CD14-positive monocyte (primary cell): ENCODE measurements at places on chromosomes 1 and 21.

DNA sequence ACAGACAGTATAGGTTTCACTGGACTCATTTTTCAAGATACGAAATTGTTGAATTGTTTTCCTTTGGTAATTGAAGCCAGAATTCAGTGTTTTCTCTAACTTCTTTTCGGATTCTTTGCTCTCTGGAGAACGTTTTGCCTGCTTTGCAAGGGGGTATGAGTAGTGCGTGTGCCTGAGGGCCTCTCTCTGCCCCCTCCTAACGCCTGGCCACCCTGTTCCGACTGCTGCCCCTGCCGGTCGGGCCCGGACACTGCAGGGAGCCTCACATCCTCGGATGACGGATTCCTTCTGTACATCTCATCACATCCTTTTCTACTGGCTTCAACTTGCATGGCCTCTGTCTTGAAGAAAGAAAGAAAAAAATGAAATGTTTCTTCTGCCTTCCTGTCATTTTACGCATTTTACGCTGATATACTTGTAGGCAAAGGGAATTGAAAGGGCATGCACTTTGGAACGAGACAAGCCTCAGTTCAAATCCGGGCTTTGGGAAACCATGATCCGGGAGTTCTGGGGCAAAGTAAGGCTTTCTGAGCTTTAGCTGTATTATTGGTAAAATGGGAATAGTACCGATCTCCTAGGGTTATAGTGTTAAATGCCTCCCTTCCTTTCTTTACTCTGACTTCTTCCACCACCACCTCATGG, 65.1 kb downstream of the DISC1 start:
- no peak for DNase-seq

DNA sequence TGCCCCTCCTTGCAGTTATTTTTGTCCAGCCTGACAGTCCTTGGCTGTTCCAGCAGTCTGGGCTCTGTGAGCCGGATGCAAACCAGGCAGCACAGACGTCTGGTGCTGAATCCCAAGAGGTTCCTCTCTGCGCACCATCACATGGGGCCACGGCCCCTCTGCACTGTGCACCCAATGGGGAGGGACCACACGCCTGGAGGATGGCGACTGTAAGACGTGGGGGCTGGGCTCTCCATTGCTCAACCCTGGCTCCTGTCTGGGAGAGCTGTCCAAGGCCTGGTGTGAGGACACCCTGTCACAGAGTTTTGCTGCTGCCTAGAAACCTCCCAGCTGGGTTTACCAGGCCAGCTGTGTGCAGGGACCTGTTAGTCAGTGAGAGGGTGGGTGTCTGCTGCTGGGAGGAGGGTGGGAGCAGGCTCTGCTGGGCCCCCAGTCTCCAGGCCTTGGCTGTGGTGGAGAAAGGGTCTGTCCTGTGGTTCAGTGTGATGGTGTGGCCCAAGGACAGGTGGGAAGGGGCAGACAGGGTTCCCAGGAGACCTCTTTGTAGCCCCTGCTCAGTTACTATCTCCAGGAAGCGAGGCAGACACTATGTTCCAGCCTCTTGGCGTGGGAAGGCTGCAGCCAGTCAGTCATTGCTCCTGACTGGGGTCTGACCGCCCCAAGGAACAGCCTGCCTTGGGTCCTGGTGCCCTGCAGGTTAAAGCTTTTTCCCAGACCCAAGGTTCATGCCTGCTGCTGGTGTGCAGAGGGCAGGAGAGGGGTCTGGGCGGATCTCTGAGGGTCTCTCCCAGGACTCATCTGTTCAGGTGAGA, 13.8 kb downstream of the HEYL start:
- no peak for DNase-seq

GRCh38 chr1:205294934-205295333, 26.6 kb downstream of the NUAK2 start:
- no peak for DNase-seq

DNA sequence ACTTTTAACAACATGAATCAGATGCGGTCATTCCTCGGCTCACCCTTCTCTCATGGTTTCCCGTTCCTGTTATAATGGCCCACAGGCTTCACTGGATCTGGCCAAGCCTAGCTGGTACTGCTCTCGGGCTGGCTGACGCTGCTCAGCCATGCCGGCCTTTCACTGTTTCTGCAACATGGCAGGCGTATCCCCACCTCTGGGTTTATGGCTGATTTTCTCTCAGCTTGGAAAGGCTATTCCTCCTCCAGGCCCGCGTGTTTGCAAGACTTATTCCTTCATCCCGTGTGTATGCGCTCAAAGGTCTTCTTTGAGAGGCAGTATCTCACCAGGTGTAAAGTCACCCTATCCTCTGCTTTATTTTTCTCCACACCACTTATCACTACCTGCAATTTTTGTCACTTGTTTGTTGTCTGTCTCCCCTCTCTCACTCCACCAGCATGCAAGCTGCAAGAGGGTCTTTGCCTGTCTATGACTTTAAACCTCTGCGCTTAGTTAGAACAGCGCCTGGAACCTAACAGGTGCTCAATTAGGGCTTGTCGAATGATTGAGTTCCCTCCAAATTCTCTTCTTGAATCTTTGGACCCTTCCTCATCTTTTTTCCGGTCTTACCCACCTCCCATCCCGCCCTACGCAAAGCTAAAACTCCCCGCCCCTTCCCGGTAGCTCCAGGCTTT, 491 bp upstream of the RAP1A start:
- DNase-seq: peak; percentile 19

GRCh38 chr1:208108213-208108608, 136.0 kb downstream of the PLXNA2 start:
- no peak for DNase-seq

DNA sequence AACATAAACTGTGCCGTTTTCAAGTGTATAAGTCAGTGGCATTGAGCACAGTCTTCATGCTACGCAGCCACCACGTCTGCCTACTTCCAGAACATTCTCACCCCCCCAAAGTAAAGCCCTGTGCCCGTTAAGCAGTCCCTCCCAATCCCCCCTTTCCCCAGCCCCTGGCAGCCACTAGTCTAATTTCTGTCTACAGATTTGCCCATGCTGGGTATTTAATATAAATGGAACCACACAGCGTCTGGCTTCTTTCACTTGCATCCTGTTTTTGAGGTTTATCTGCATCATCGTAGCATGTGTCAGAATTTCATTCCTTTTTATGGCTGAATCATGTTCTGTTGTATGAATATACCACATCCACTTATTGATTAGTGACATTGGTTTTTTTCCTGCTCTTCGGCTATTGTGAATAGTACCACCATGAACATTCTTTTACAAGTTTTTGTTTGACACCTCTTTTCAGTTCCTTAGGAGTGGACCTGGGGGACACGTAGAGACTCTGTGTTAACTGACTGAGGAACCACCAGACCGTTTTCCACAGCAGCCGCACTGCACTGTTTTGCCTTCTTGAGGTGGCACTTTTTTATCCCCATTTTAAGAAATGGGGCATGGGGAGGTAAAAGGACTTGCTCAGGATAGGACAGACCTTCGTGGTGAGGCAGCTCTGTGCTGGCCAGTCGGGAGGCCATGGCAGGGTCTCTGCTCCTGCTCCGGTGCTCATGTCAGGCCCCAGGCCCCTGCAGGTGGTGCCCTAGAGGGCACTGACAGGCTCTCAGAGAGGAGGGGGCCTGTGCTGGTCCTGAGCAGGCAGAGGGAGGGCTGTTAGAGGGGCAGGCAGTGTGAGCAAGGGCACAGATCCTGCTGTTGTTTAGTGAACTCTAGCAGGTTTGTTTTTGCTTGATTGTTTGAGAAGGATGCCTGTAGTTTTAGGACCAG, 123.8 kb downstream of the PCBP3 start:
- no peak for DNase-seq

- DNase-seq: no peak
Measured at GRCh38 chr1:233514946-233515391, 98.9 kb upstream of the KCNK1 start.

DNA sequence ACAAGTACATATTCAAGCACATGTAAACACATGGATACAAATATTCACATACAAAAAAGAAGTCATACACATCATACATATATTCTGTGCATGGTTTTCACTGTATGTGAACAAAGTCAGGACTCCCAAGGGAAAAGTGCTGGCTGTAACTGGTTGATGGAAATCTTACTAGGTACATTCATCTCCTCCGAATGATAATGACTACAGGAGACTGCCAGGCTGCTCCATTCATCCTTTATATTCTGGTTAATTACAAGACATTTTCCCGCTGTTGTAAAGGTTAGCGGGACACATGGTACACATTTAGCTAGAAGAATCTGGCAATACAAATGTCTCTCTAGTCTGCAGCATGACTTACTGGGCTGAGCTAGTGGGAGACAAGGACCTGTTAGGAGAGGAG, 26.2 kb upstream of the HMGB4 start:
- no peak for DNase-seq

DNA sequence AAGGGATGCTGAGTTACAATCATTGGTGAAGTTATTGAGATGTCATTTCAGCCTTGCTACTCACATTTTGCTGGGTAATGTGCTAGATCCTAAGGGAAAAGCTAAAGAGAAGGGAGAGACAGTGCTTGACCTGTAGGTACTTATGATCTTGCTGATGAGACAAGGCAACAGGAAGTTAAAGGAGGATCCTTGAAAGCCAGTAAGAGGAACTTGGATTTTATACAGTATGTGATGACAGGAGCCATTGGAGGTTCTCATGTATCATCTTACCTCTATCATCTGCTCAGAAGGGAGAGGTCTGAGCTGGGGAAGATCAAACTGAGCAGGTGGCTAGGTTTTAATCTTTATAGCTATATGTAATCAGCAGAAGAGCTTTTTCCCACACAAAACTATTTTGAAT, 6.3 kb downstream of the APOBEC4 start:
- peak; percentile 56 for DNase-seq

DNA sequence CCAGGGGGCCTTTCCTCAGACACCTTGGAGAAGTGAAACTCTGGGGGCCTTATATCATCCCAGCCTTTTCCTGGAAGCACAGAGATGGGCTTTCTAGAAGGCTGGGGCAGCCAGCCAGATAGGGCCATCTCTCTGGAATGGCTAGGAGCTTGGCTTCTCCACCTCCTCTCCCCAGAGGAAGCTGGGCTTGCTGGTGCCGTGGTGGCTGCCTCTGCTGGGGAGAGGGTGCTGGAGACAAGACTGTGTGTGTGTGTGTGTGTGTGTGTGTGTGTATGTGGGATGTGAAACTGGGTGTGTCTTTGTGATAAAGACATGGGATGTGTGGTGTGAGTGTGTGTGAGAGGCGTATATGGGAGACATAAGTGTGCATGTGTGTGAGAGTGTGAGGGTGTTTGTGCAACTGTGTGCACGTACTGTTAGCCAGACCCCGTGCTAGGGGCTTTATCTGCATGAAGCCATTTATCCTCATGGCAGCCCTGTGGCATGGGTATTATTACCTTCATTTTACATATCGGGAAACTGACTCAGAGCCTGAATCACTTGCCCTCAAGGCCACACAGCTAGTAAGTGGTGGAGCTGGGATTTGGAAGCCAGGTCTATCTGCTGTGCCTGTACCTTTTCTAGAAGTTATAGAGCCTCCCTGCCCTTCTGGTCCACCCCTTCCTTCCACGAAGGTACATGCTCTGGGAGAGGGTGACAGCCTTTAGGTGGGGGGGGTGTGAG, 44.2 kb downstream of the PTPRU start:
- DNase-seq: no peak
